ENCODE measurements at places on chromosomes 2 and 18. TPM values are rescaled to one million over a fixed set of nuclear protein-coding genes. Genes with fewer than 3 reads are reported as not detected.

GPN1 gene
- total RNA-seq = 60.0 TPM

PECR gene
- total RNA-seq = 14.7 TPM

KRTCAP3 gene
- total RNA-seq = 0.39 TPM

TPO gene
- 0.08 TPM for total RNA-seq

FAHD2B gene
- total RNA-seq = 11.8 TPM

NGEF gene
- total RNA-seq = 18.1 TPM

NLRC4 gene
- 0.08 TPM for total RNA-seq

EDAR gene
- total RNA-seq = 0.03 TPM

ARHGEF4 gene
- total RNA-seq = 9.1 TPM

SERPINB7 gene
- 2.0 TPM for total RNA-seq

Measured in A549 treated with GW870086 at 1 μM for 4 hours (cell line).